NCI-H187 (cell line): ENCODE measurements at places on chromosomes 12 and 14.

DNA sequence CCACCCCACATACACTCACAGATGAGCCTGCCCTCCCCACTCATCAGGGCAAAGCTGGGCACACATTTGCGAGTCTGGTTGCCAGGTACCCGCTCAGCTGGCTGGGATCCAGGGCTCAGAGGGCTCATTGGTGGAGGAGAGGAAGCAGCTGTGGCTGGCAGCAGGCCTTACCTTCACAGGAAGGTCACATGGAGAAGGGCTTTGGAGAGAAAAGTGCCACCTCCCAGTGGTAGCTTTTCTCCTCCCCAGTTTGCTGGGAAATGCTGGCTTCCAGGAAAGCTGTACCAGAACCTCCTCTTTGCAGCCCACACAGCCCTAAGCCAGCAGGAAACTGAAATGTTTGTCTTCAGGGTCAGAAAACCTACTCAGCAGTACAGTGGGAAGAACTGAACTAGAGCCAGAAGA, 55.6 kb downstream of the LGMN start:
- peak; percentile 58 for DNase-seq

- DNase-seq: no peak
Measured at GRCh38 chr14:86852530-86852929, 1140.5 kb downstream of the GALC start.

DNA sequence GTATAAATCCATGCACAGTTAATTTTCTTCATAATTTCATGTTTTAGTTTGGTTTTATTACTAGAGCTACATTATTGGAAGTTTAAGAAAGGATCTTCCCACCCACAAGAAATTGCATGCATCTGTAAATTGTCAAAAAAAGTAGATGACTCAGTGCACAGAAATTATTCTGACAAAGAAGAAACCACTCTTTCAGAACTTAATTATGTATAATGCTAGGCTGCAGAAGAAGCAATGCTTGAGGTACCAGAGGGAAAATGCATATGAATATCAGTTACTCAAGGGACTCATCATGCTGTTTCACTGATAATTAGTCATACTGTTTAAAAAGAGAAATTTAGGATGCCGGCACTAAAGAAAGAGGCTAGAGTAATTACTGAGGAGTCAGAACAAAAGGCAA, 147.0 kb downstream of the SLC16A7 start:
- DNase-seq: no peak

DNA sequence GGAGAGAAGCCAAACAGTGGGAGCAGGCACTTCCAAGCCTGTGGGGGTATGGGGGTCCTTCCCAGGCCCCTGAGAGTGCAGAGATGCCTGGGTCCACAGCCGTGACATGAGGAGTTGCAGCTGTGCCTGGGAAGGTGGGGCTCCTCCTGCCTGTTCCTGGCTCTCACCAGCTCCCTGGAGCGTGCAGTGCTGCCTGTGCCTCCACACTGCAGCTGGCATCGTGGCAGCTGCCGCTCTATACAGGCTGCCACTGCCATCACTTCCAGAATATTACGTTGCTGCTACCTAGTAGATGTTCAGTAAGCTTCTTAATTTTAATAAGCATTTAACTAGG, 223.7 kb downstream of the KCNC2 start:
- DNase-seq: no peak

DNA sequence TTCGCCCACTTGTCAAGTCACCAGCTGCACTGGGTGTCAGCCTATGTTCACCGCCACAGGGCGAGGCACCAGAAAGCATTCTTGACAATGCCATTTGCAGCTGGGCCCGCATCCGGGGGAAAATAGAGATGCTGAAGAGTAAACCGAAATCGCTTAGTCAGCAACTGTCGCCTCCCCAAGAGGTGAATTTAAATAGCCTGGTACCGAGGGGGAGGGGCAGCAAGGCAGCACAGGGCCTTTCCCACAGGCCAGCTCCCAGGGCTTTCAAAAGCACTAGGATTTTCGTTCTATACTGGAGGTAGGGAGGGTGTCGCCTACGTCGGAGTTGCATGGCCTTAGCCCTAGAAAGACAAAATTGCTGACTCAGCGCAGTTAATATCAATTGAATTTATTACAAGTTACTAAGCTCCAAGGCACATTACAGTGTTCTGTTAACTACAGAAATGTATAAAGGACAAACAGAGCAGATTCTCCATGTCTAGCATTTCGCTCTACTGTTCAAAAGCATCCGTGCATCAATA, 4.3 kb downstream of the IRF2BPL start:
- peak; percentile 90 for DNase-seq

DNA sequence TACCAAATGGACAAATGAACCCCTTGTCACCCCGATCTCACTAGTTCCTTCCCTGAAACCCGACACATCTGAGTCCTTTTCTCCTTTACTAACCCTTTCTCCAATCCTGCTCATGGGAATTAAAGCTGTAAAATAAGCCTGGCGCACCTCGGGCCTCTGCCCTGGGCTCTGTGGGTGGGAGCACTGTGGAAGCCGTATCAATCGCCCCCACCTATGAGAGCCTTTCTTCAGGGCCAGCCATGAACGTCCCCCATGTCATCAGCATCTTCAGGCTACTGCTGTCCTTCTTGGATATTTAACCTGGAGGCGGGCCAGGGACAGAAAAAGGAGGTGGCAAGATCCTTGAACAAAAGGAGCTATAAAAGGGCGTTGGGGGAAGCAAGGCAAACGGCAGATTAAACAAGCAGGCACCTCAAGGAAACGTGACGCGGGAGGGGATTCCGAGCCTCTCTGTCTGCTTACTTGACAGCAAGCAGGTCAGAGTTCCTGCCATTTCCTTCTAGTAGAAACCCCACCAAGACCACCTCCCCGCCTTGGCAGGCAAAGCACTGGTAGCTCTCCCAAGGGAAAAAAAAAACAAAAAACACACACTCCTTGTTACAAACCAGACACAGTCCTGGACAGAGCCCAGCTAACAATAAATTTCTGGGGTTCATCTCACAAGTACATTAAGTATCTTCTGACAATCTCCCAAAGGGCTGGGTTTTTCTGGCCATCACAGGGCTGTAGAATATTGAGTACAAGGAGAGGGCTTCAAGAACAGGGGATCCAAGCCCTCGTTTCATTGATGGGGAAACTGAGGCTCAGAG, 62.9 kb downstream of the DPF3 start:
- DNase-seq: no peak

GRCh38 chr12:10960211-10960610, 21.1 kb upstream of the TAS2R14 start:
- no peak for DNase-seq

- no peak for DNase-seq
Measured at GRCh38 chr12:5083955-5084849, 40.5 kb downstream of the KCNA5 start.

GRCh38 chr12:100329800-100330199, 27.1 kb upstream of the SLC17A8 start:
- no peak for DNase-seq

DNA sequence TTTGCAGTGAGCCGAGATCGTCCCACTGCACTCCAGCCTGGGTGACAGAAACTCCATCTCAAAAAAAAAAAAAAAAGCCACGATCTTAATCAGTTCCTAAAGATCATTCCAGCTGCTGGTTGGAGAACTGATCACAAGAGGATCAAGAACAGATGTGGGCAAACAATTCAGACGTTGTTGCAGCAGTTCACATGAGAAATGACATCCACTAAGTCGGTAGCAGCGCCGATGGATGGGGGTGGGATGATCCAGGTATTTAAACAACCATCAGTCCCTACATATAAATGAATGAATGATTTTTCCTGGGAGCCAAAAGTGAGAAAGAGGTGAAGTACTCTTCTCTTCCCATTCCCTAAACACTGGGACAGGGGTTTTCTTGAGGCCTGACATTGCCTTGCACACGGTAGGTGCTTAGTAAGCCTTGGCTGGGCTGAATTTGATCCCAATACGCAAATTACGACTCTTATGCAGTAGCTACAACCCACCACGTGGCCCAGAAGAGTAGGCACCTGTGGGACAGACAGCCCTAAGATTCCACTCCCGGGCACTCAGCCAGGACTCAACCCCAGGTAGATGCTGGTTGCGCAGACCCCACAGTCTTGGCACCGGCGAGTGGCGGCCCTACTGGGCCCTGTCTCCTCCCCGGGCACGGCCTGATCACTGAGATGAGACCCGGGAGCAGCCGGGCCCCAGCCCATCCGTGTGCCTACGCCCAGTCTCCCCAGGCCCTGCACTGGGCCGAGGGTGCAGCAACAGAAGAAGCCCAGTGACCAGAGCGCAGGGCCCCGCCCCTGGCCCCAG, 565 bp downstream of the SPRYD3 start:
- no peak for DNase-seq

- no peak for DNase-seq
Measured at GRCh38 chr12:16154990-16155389, 122.5 kb downstream of the SLC15A5 start.

DNA sequence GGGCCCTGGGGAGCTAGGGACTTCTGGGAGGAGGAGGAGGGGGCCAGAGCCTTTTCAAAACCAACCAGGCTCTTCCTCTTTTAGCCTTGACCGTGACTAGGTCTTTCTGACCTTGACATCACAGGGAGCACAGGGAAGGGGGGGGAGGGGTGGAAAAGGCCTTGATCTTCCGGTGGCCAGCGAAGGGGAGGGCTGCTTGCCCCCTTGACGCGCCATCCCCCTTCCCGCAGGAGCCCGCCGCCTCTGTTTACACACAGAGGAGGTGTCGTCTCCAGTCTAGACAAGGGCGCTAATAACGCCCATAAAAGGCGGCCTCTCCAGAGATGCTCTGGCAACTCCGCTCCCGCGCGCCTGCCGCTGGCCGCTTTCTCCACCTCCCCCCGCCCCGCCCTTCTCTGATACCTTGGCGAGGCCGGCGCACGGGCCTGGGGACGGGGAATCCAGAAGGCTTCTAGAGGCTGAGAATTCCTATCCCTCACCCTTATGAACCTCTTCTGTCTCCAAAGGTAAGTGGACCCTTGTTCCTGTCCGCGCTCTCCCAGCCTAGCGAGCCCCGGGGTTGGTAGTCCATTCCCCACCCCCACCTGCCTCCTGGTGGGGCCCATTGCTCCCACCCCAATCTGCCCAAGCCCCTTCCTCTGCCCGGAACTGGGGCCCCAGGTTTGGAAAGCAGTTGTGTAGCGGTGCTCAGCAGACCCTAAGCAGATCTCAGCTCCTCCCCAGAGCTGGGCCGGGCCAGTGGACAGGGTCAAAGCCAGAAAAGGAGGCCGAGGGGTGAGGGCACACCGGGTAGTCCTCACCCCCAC, 4.9 kb upstream of the HOXC12 start:
- DNase-seq: peak; percentile 57

- DNase-seq: no peak
Measured at GRCh38 chr14:74109369-74109768, 24.6 kb downstream of the LIN52 start.

DNA sequence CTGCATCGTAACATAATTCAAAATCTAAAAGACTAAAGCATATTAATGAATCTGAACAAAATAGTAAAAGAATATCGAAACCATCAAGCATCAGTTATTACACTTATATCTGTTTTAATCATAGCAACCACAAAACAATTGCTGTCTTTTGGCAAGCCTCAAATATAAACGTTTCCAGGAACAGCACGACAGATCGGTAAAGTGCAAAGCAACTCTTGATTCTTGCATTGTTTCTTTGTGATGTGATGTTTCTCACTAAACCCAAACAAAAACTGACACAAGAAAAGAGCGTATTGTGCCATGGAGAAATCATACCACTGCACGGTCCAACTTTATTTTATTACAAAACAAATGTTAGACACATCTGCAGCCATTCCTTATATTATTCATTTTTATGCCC, 9.2 kb upstream of the MYF6 start:
- DNase-seq: no peak

DNA sequence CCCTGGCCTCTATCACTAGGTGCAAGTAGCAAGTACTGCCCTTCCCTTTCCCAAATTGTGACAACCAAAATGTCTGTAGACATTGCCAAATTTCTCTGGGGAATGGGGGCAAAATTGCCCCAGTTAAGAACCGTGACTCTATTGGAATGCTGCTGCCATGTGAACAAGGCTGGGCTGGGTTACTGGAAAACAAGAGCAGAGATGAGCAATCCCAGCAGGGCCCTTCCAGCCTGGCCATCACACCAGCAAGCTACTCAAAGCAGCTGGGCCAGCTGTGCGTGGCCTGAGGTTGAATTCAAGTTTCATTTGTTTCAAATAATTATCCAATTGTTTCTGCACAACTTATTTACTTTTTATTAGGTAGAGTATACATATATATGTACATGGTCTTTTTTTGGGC, 103.4 kb upstream of the PKP2 start:
- DNase-seq: no peak

DNA sequence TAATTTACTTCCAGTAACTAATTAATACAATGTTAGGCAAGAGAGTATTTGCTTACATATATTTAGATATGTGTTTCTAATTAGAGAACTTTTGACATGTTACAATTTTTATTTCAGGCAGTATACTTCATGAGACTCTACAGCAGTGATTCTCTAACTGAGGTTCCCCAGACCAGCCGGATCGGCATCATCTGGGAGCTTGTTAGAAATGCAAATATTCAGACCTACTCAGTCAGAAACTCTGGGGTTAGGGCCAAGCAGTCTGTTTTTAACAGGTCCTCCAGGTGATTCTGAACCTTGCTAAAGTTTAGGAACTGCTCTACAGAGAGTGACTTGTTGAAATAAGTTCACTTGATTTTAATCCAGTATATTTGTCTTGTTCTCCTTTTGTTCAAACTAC, 46.5 kb downstream of the ARID2 start:
- DNase-seq: no peak

GRCh38 chr12:62711631-62712241, 223.2 kb downstream of the PPM1H start:
- peak; percentile 71 for DNase-seq

GRCh38 chr14:79597566-79597965, 613.7 kb downstream of the DIO2 start:
- DNase-seq: no peak

DNA sequence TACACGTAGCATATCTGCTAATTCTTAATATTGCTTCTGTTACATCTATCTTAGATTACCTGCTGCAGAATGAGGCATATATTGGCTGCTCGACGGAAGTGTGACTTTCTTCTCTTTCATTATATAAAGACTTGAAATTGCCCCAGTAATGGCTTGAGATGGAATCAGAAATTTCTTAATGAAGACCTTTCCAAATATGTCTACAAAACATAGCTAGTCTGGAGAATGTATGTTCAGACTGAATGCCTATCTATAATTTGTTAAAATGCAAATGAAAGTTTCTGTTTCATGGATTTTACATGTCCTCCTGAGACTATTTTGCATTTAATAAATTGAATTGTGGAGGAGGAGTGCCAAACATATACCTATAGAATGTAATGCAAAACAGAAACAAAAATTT, at the start of gene TAS2R10:
Gene TAS2R10 (minus strand): TSS at position 101 of the 400 bp plus-strand sequence. CDS start 89 bp downstream, at position 12.
- DNase-seq: no peak

GRCh38 chr12:84701041-84701440, 211.6 kb downstream of the SLC6A15 start:
- no peak for DNase-seq

DNA sequence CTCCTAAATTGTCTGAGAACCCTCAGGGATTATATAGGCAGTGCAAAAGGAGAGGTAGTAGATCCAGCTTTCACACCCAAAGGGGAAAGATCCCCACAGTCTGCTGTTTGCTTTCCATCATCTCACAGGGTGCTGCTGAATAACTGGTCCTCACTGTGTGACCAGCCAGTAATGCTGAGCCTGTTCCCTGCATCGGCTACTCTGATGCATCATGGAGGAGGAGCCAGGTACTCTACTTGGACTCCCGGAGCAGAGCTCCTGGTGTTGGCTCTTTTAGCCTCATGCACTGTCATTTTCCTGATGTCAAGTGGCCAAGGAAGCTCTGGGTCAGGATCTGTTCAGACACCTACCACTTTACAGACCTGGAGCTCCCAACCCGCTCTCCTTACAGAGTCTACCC, 127.4 kb upstream of the ATF1 start:
- no peak for DNase-seq
